ENCODE measurements at places on chromosomes 12 and 14. TPM values are rescaled to one million over a fixed set of nuclear protein-coding genes. Genes with fewer than 3 reads are reported as not detected.

- no peak for DNase-seq
Measured at GRCh38 chr12:56878010-56878339, 56.2 kb downstream of the SDR9C7 start.

- DNase-seq: no peak
Measured at GRCh38 chr14:83894568-83894967, 1635.4 kb upstream of the FLRT2 start.

- DNase-seq: no peak
Measured at GRCh38 chr14:41749429-41749828, 142.8 kb downstream of the LRFN5 start.

DNA sequence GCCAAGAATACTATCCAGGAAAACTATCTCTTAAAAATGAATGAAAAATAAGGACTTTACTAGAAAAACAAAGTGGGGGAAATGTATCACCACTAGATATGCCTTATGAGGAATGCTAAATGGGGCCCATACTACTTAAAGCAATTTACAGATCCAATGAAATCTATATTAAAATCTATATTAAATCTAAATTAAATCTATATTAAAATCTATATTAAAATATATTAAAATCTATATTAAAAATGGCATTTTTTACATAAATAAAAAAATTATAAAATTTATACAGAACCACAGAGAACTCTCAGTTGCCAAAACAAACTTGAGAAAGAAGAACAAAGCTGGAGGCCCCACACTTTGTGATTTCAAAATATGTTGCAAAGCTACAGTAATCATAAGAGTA lies 234.5 kb downstream of the RPL10L start:
- DNase-seq: no peak

DNA sequence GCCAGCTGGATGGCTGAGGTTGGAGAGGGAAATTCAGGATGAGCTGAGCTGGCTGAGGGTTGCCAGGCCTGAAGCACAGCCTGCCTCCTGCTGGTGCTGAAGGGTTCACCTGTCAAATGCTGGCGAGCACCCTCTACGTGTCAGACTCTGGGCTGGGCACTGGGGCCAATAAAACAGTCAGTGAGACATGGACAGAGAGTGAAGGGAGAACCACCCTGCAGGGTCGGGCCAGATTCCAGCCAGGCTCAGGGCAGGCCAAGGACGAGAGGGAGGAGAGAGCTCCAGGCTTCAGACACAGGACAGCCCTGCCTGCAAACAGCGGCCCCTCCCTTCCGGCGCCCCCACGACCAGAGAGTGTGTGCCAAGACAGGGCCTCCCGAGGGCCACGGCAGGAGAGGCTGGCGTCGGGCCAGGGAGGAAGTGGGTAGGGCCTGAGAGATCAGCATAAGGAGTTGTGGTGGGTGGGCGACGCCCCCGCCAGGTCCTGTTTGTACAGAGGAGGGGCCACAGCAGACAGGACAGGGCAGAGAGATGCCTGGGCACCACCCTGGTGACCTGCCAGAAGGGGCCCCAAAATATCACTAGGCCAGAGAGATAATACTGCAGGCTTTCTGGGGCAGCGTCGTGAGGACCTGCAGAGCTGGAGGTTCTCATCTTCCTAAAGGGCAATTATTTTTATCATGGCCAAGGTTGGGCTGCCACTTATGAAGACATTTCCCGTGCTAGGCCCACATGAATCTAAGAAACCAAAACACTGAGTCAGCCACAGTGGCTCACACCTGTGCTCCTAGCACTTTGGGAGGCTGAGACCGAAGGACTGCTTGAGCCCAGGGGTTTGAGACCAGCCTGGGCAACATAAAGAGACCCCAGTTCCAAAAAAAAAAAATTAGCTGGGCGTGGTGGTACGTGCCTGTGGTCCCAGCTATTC lies 73.1 kb upstream of the GPR68 start:
- DNase-seq: no peak

DNA sequence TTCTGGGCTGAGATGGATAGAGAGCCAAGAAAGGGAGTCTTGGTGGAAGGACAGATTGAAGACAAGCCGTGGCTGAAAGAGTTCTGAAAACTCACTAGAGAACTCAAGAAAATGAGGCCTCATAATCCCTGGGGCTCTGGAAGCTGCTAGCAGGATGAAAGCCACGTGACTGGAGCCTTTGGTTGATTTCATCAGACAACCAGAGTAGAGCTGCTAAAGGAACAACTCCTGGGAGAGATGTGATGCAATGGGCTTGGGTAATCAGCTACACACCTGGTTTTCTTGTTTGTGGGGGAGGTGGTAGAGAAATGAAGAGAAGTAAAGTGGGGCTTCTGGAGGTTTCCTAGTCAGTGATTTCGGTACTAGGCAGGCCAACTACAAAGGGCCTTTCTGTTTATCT lies 13.4 kb downstream of the CSRNP2 start:
- no peak for DNase-seq

GRCh38 chr14:84390010-84390409 lies 1139.9 kb upstream of the FLRT2 start:
- DNase-seq: no peak

DNA sequence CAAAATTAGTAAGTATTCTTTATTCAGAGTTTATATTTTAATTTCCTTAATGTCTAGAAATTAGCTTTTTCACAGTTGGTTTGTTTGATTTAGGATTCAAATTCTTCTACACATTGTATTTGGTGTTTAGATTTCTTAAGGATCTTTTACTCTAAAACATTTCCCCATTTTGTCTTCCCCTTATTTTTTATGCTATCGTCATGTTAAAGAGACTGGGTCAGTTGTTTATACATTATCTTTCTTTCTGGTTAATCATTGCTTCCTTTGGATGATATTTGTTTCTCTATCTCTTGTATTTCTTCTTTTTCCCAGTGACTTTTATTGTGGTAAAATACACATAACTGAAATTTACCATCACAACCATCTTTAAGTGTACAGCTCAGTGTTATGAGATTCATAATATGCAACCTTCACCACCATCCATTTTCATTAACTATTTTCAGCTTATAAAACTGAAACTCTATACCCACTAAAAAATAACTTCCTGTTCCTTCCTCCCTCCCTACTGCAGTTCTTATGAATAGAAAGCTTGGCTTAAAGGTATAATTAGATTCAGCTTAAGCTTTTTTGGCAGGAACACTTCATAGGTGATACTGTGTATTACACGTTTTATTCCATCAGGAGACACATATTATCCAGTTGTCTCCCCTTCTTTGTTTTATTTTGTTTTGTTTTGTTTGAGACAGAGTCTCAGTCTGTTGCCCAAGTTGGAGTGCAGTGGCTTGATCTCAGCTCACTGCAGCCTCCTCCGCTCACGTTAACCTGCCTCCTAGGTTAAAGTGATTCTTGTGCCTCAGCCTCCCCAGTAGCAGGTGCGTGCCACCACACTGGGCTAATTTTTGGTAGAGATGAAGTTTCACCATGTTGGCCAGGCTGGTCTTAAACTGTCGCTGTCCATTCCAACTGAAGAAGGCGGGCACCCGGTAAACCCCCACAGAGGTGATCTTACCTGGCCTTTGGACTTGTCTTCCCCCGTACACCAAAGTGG lies 45.0 kb downstream of the NOPCHAP1 start:
- no peak for DNase-seq

DNA sequence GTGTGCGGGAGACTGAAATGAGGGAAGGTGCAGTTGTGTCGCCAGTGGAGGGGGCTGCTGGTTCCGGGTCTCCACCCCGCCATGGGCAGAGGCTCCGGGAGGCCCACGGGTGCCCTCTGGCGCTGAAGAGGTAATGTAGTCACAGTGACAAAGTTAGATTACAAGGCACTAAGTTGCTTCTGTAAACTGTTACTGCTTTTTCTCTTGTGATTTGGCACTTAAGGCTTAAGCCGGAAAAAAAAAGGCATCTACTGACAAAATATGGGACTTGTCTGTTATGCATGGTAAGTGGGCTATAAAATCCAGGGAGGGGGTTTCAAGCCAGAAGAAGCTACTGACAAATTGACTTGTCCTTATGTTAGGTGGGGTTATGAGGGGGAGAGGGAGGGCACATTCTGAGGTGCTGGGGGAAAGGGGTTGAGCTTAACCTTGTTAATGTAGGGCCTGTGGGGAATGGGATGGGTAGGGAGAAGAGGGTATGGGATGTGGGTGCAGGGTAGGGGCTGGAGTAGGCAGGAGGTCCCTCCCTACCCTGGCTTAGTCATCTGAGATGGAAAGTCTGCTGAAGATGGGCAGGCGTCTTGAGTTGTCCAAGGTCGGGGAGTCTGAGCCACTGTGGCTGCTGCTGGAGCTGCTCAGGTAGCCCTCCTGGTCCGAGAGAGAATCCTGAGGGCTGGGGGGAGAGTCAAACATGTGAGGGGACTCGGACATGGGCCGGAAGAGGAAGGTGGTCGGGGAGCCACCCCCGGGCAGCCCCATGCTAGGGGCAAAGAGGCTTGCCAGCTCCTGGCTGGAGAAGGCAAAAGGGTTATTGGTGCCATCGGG lies 3.7 kb downstream of the ZFP36L1 start:
- DNase-seq: no peak

- no peak for DNase-seq
Measured at GRCh38 chr12:25695574-25695973, 142.5 kb upstream of the LMNTD1 start.

- DNase-seq: no peak
Measured at GRCh38 chr12:109504068-109504467, 26.6 kb downstream of the UBE3B start.

DNA sequence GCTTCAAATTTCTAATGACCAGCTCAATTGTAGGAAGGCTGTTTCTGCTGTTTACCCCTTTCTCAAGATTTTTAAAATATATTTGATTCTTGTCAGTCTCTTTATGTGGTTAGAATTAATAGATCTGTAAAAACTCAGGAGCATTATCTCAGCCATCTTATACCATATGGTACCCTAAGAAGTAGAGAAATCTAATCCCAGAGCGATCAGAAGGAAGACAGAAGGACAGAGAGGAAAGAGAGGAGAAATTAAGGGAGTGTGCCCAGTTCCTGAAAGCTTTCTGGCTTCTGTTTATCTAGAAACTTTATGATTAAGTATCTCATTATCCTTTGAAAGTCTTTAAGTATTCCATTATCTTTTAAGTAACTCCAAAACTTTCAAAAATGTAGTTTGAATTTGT lies 152.1 kb upstream of the NAV3 start:
- no peak for DNase-seq

GRCh38 chr12:49979016-49979586 lies 6.4 kb downstream of the AQP6 start:
- no peak for DNase-seq

DNA sequence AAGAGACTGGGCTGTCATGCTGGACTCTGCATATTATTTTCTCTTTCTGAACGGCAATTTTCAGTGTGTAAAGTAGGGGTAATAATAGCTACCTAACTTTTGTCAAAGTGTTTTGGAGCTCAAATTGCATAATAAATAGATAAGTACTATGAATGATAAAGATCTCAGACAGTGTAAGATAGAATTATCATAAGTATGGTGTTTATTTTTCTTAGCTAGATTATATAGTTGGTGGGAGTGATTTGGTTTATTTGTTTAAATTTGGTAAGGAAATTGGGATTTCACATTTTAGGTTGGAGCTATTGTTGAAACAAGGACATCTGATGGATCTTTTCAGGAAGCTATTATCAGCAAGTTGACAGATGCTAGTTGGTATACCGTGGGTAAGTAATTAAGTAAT lies 7.4 kb downstream of the ARID4A start:
- no peak for DNase-seq

GRCh38 chr12:34233618-34234017 lies 211.3 kb downstream of the ALG10 start:
- no peak for DNase-seq

DNA sequence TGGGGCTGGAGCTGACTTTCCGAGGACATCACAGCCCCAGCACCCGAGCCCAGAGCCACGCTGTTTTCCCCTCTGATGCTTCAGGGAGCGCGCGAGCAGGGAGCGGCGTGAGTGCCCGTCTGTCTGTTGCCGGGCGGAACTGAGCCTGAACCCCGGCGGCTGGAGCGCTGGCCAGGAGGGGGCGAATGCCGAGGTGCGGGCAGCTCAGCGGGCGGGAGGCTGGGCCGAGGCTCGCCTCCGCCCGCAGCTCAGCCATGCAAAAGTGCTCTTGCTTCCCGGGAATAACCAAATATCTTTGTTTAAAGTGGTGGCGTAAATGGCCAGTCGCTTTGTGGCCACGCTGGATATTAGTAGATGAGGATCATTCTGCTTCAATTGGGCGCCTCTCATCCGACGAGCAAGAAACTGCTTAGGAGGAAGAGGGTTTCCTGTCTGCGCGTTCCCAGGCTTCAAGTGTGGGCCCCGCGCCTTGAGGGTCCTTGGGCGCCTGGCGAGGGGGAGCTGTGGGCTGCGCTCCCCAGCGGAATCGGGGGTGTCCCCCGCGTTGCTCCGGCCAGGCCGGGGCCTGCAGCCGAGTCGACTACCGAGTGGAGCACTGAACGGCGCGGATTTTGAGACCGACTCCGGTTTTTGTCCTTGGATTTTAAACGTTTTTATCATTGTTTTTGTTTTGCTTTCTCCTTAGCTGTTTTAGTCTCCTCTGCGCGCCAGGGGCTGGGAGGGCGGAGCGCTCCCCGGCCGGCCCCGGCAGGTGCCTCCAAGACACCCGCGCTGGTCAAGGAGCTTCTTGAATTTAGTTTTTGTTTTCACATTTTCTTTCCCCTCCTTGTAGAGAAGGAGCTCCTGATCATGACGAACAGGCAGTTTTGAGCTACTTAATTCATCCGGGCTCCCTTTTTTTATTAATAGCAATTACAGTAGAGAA lies 831 bp upstream of the NKX2-1 start:
- DNase-seq: peak; percentile 7

GRCh38 chr14:39673734-39674133 lies 241.5 kb upstream of the FBXO33 start:
- DNase-seq: no peak

GRCh38 chr14:52348776-52349175 lies 34.7 kb downstream of the PTGER2 start:
- no peak for DNase-seq

KLRK1 gene
- total RNA-seq: 2.3 TPM

FGF23 gene
- total RNA-seq: not detected

OTX2 gene
- total RNA-seq: not detected

UNC119B gene
- 33.8 TPM for total RNA-seq

SLC17A8 gene
- total RNA-seq: not detected

ASCL1 gene
- total RNA-seq: not detected

PTHLH gene
- total RNA-seq: not detected

HHIPL1 gene
- not detected for total RNA-seq

METAP2 gene
- total RNA-seq: 127 TPM

ENDOU gene
- not detected for total RNA-seq

BEGAIN gene
- 8.5 TPM for total RNA-seq

ACADS gene
- total RNA-seq: 21.4 TPM

NCAPD2 gene
- total RNA-seq: 177 TPM

STRAP gene
- 156 TPM for total RNA-seq

MYO1H gene
- total RNA-seq: not detected

Measured in HCT116 (cell line).